ENCODE measurements at places on chromosomes 12 and 14.
A peak's percentile ranks its signal among the peaks of the same experiment; 100 is the strongest.

GRCh38 chr12:92624236-92624635 lies 78.6 kb upstream of the PLEKHG7 start:
- no peak for DNase-seq

GRCh38 chr14:75479770-75480600 lies 42.3 kb upstream of the BATF start:
- no peak for DNase-seq

DNA sequence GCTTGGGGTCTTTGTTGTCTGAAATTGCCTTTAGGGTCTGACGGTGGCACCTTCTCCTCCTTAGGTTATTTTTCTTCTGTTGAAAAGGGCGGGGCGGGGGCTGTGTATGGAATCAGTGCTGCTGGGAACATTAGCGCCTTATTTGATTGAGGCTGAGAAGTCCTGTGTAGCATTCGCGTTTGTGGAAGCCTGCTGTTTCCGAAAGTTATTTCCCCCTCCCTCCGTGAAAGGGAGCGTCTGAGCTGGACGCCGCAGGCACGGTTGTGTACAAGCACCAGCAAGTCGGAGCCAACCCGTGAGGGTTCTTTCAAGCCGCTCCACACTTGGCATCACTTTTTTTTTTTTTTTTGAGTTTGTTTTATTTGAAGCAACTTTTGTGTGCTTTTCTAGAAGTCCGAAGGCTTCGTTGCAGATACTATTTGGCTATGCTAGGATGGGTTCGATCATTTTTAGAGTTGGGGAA lies 1.1 kb downstream of the SYNE2 start:
- peak; percentile 30 for DNase-seq

GRCh38 chr12:81330480-81330879 lies 252.6 kb downstream of the ACSS3 start:
- no peak for DNase-seq

DNA sequence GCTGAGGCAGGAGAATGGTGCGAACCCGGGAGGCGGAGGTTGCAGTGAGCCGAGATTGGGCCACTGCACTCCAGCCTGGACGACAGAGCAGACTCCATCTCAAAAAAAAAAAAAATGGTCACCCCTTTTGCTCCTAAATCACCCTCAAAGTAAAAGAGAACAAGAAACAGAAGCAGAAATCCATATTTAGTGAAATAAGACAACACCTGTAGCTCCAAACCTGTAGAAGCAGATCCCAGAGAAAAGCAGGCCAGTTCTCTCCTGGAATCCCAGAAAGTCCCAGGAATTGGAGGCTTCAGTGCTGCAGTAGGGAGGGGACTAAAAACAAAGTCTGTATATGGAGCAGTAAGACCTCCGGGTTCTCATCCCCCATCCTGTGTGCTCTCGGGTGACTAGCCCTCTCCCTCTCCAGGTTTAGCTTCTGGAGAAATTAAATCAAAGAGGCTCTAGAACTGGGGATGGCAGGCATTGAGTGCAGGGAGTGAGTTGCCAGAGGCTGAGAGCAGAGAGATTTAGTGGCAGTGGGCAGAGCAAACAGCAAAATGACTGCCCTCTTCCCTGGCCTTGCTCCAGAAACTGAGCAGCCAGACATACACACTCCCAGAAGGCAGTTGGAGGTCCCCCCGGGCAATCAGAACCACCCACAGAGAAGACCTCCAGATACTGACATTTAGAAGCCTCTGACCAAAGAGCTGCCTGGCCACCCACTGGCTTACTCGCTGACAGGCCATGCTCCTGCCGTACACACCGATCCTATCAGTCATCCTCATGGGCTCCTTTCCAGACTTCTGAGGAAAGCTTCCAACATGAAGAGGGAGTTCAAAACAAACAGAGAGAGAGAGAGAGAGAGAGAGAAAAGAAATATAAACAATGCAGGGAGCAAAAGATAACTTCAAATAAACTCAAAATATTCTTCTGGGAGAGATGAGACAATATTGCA lies 6.3 kb upstream of the MLXIP start:
- DNase-seq = no peak

DNA sequence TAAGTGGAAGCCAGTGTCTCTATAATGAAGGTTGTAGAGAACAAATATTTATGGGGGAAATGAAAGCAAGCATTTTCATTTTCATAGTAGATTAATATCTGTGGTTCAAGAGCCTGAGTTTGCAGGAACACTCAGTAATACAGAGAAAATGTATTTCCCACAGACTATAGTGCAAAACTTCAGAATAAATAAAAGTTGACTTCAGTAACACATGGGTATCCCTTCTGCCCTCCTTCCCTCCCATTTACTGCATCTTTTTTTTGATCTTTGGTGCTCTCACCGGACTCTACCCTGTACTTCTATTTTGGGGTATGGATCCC lies 75.3 kb upstream of the AMN1 start:
- no peak for DNase-seq

DNA sequence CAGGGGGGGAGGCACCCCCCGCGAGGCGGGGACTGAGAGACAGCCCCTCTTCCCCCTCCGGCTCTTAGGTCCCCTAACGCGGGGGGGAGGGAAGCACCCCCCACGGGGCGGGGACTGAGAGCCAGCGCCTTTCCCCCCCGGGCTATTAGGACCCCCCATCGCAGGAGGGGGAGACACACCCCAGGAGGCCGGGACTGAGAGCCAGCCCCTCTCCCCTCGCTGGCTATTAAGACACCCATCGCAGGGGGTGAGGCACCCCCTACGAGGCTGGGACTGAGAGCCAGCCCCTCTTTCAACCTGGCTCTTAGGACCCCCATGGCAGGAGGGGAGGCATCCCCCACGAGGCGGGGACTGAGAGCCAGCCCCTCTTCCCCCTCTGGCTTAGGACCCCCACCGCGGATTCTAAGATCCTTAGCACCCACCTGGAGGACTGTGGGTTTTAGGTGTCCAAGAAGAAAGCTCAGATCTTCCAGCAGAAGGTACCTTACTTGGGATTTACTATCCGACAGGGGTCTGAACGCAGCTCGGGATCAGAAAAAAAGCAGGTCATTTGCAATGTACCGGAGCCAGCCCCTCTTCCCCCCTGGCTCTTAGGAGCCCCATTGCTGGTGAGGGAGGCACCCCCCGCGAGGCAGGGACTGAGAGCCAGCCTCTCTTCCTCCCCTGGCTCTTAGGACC lies 197.8 kb upstream of the PZP start:
- no peak for DNase-seq

GRCh38 chr12:132812631-132813305 lies 15.9 kb downstream of the GOLGA3 start:
- no peak for DNase-seq

- no peak for DNase-seq
Observed at GRCh38 chr12:14138495-14138894, 157.1 kb upstream of the GRIN2B start.

DNA sequence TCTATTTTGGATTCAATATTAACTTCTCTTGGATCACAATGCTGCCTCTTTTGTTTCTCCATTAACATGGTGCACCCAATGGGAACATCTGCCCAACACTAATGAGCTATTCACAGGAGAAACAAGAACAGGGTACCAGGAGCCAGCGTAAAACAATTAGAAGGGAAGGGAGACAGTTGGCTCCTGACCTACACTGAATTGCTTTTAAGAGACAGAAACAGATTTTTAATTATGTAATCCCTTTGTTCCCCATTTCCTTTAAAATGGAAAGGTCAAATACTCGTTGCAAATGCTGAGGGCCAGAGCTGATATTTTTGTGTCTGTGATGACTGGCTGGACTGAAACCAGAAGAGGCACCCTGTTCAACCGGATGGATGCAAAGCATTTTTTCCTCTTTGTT lies 108.3 kb downstream of the SEC23A start:
- DNase-seq = no peak

GRCh38 chr14:60102389-60102788 lies 10.7 kb downstream of the PCNX4 start:
- no peak for DNase-seq

DNA sequence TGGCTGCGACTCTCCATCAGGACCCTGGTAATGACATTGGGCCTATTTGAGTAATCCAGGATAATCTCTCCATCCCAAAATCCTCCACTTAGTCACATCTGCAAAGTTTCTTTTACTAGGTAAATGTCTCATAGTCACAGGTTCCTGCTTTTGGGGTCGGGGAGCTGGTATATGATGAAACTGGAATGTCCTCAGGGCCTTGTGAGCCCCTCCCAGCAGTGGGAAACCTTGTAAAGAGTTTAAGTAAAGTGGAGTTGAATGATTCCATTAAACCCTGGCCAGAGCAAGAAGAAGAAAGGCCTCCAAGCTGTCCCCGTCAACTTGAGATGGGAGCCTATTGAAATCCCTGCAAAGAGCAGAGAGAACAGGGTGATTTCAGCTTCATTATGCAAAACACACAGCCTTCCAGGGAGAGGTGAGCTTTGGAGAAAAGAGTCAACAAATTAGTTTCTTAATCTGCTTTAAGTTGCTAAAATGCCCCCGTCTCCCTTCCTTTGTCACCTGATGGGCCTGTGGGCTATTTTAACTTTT lies 12.6 kb downstream of the WSCD2 start:
- DNase-seq = no peak

GRCh38 chr12:84056-84455 lies 17.5 kb downstream of the IQSEC3 start:
- no peak for DNase-seq

DNA sequence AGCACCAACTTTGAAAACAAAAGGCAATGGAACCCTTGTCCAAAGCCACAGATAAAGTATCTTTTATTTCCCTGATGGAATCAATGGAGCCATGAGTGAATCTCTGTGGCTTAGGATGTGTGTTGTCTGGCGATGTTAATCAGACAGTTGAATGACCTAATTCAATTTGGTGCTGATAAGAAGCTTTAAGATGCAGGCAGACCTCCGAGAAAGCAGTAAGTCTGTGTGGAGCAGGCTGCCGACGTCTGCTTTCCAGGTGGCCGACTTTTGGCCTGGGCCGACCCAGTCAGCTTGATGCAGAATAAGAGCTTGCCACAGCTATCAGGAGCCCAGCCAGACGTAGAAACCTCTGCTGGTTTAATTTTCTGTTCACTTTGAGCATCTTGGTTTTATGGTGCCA lies 21.1 kb upstream of the TMEM132C start:
- DNase-seq = no peak

GRCh38 chr14:26282578-26282977 lies 315.3 kb downstream of the NOVA1 start:
- DNase-seq = no peak

DNA sequence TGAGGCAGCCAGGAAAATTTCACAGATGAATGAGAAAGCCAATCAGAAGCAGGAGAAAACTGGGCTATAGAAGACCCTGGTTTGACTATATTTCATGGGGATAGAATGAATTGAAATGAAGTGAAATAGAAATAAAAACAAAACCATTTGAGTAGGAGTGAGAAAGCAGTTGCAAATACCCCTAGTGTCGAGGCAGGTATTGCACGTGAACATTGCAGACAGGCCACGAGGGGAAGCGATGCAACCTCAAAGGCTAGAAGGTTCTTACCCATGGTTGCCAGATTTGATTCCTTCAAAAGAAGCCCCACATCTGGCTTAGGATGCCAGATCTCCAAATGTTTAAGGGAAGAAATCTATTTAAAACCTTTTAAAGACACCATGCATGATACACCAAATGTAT lies 648.9 kb downstream of the VRK1 start:
- DNase-seq = no peak

DNA sequence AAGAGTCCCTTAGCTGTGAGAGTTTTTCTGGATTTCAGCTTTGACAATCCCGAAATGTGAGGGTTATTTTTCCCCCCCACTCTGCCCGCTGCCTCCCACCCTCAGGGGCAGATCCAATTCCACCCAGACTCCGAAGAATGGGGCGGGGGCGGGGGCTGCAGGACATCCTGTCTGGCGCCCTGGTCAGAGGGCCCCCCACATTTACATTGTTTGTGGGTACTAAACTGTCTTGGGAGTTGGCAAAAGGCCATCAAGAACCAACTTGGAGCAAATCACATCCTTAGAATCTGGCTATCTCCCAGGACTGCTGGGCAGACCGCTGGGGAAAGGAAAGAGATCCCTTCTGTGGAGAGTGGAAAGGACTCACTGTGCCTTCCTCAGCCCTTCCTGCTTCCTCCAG lies 2.4 kb downstream of the EMP1 start:
- no peak for DNase-seq

DNA sequence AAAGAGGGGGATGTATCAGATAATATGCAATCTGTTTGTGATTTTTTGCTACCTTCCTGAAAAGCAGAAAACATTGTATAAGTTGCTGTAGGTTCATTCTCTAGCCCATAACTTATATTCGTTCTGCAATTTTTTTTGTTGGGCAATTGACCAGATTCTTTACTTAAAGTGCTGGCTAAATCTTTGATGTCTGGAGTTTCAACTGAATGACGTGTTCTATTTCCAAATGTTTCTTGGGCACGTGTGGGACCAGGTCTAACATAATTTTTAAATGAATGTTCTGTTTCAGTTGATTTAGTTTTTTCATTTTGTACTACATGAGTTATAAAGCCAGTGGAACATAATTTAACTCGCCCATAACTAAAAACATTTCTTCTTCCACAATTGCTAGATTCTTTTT lies 3.8 kb downstream of the MLH3 start:
- no peak for DNase-seq

GRCh38 chr14:72443991-72444441 lies 449.9 kb downstream of the DPF3 start:
- DNase-seq = no peak

- no peak for DNase-seq
Observed at GRCh38 chr12:119949145-119949544, 39.9 kb upstream of the BICDL1 start.

GRCh38 chr12:14696265-14696741 lies at the start of gene GUCY2C:
GUCY2C (minus strand) TSS chr12:14696599; CDS start chr12:14696448, 151 bp downstream.
- DNase-seq = no peak

- DNase-seq = no peak
Observed at GRCh38 chr12:29545102-29545467, 47.6 kb upstream of the OVCH1 start.

GRCh38 chr12:25939606-25940005 lies 18.9 kb upstream of the RASSF8 start:
- DNase-seq = no peak

DNA sequence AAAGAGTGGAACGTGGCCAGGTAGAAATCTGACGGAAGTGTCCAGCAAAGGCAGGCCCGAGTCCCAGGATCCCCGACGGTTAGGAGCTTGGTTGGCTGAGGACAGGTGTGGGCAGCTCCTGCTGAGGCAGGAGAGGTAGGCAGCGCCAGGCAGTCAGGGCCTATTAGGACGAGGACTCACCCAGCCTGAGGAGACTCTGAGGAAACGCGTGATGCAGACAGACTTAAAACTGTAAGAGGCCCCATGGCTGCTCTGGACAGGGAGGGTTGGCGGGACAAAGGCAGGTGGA lies 255.7 kb upstream of the SFSWAP start:
- DNase-seq = no peak

All from activated CD4-positive, alpha-beta T cell treated with anti-CD3 and anti-CD28 coated beads, Interleukin-2, amount 50 U/mL, for 24 hours (primary cell).